GM12878 (cell line): ENCODE measurements at places on chromosomes 5 and 9. TPM values are rescaled to one million over a fixed set of nuclear protein-coding genes. Genes with fewer than 3 reads are reported as not detected.

C9 gene
- 0.13 and 0.54 TPM in 2 replicates for total RNA-seq

MYOZ3 gene
- total RNA-seq: 0.18 TPM in 1 of 2 replicates, not detected in the other

FRMD3 gene
- 0.21 and 0.29 TPM in 2 replicates for total RNA-seq

- H3K27ac ChIP-seq: no peak overlapping the region
- H3K4me3 ChIP-seq: no peak overlapping the region
- H3K27me3 ChIP-seq: no peaks in the 10 kb centered on the region
- H3K36me3 ChIP-seq: no peaks in the 10 kb centered on the region
- no peak for DNase-seq
These were observed 51.1 kb downstream of the GCNT1 start for GRCh38 chr9:76510041-76510440.
